Naive thymus-derived CD8-positive, alpha-beta T cell (primary cell): ENCODE measurements at places on chromosomes 6 and 20. TPM values are rescaled to one million over a fixed set of nuclear protein-coding genes. Genes with fewer than 3 reads are reported as not detected.

SAPCD1 gene
- total RNA-seq: 2.1 TPM

MUC21 gene
- not detected for total RNA-seq

SNRNP48 gene
- total RNA-seq: 29.2 TPM

KCNK16 gene
- total RNA-seq: not detected

ADGRF4 gene
- total RNA-seq: not detected
